ENCODE measurements at places on chromosomes 5 and 9. TPM values are rescaled to one million over a fixed set of nuclear protein-coding genes. Genes with fewer than 3 reads are reported as not detected.

DNA sequence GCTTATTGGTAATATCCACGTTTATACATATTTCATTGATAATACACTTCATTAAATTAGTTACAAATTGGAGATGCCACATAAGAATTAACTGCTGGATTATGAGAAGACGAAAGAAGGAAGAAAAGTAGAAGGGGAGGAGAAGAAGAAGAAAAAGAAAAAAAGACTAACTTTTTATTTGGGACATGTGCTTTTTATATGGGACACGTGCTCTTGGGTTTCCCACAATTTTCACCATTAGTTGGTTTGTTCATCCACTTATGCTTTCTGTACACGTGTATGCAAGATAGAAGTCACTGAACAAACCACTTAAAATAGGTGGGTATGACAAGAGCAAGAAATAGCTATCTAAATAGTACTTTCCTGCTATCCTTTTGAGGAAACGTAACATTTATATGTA lies 98.6 kb downstream of the MRPS30 start:
- DNase-seq: no peak

GBA2 gene
- total RNA-seq: 75.8 TPM

DNA sequence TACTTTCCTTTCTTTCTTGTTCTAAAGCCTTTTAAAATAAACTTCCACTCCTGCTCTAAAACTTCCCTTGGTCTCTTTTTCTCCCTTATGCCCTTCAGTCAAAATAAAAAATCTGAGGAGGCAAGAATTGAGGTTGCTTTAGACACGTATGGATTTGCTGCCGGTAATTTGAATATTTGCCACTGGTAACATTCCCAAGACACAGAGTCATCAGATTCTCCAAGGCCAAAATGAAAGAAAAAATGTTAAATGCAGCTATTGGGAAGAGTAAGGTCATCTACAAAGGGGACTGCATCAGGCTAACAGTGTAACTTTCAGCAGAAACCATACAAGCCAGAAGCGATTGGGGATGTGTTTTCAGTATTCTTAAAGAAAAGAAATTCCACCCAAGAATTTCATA lies 311.1 kb downstream of the CDH18 start:
- no peak for DNase-seq

DNA sequence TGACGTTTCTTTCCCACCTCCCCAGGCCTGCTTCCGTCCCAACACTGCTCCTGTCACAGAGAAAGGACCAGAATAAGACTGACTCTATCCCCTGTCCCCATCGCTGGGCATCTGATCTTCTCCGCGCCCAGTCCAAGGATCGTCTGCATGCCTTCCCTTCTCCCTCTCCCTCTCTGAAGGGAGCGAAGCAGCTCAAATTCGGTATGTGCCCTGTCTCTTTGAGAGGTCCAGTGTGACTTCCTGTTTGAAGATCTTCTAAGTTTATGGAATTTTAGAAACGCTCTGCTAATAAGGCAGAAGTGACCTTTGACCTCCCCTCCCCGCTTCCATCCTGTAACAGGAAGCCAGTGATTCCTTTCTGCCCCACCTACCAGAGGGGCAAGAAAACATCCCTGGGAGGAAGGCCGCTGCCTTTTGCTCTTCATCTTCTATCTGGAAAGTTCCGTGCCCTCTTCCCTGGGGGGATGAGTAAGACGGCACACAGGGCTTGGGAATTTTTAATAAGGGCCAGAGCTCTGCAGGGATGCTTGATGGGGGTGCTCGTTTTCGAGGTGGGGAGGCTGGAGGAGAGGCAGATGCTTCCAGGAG lies 40.7 kb upstream of the RNU6ATAC start:
- DNase-seq: no peak

AK6 gene
- total RNA-seq: 36.8 TPM

CMYA5 gene
- total RNA-seq: 1.6 TPM

SPTAN1 gene
- 324 TPM for total RNA-seq

DNA sequence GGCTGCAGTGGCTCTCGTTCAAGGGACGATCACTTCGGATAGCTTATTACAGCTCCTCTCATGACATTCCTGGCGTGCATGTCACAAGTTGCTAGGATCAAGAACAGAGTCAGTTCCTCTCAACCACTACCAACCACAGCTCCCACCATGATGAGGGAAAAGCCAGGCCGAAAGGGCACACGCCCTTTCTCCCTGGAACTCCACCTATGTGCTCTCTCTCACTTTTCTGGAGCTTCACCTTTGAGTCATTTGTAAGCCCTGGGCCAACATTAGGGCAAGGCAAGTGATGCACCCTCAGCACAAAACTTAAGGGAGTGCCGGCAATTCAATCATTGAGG lies 1.6 kb downstream of the SPACA9 start:
- no peak for DNase-seq

- no peak for DNase-seq
Measured at GRCh38 chr9:7963026-7963425, 163.4 kb upstream of the DMAC1 start.

DNA sequence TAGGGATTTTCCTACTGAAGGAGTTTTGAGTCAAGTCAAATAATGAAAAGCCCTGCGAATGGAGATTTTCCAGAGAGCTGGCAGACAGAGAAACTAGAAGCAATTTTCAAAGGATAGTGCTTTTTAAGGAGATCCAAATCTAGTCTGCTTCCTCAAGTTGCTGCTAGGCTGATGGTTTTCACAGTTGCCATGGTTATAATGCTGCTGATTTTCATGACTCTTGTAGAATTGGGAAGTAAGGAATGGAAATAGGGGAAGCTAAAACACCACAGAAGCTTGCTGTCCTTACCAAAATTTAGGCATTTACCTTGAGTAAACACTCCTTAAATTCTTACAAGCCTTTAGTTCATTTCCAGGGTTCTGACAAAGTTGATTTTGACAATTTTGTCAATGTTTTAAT lies 30.1 kb upstream of the HAPLN1 start:
- DNase-seq: no peak

DNA sequence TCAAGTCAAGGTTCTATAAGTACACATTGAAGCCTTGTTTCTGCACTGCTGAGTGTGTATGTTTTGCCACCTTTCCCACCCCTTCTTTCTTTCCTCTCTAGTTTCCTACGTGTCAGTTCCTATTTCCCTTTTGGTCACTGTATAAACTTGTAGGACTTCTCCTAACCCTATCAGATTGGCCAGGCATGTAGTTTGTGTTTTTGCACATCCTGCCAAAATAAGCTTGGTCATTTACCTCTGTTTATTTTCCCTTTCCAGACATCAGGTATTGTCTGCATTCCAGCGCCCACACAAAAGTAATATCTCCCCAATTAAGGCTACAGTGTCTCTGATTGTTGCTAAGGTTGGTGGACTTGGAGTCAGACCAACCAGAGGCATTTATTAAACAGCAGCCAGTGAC lies 252.9 kb upstream of the MPDZ start:
- DNase-seq: no peak

DNA sequence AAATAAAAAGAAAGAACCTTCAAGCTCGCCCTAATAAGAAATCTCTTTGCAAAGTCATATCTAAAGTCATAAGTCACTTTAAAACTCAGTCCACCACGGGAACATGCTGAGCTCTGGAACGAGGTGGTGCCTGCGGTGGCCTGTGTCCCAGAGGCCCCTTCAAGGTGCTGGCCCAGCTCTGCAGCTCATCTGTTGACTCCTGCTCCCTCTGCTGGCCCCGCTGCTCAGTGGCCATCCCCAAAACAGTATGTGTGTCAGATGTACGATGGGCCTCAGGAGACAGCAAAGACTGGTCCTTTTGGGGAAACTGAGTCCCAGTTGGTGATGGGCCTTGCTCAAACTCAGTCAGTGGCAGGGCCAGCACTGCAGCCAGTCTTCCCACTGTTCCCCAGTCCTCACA lies 22.8 kb upstream of the FOXB2 start:
- DNase-seq: no peak

Data from thoracic aorta (tissue), 2 donors.